ENCODE measurements at places on chromosomes 3 and 15.

- DNase-seq, result no peak
Measured at GRCh38 chr15:99481951-99482230, 83.9 kb upstream of the MEF2A start.

- DNase-seq, result no peak
Measured at GRCh38 chr3:77195766-77196545, 156.1 kb downstream of the ROBO2 start.

GRCh38 chr3:79032686-79033318 is 735.0 kb downstream of the ROBO1 start:
- peak; percentile 65 for DNase-seq

DNA sequence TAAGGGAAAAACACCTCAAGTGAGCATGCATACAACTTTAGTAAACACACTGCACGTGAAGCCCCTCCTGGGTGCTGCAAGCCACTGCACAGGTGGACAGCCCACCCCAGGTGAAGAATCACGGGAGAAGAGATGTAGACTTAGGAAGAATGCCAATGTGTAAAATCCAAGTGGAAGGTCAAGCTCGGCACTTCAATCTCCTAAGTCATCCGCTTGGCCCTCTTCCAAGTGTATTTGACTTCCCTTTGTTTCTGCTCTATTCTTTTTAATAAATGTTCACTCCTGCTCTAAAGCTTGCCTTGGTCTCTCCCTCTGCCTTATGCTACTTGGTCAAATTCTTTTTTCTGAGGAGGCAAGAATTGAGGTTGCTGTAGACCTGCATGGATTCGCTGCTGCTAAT is 316.6 kb downstream of the EDEM1 start:
- no peak for DNase-seq

DNA sequence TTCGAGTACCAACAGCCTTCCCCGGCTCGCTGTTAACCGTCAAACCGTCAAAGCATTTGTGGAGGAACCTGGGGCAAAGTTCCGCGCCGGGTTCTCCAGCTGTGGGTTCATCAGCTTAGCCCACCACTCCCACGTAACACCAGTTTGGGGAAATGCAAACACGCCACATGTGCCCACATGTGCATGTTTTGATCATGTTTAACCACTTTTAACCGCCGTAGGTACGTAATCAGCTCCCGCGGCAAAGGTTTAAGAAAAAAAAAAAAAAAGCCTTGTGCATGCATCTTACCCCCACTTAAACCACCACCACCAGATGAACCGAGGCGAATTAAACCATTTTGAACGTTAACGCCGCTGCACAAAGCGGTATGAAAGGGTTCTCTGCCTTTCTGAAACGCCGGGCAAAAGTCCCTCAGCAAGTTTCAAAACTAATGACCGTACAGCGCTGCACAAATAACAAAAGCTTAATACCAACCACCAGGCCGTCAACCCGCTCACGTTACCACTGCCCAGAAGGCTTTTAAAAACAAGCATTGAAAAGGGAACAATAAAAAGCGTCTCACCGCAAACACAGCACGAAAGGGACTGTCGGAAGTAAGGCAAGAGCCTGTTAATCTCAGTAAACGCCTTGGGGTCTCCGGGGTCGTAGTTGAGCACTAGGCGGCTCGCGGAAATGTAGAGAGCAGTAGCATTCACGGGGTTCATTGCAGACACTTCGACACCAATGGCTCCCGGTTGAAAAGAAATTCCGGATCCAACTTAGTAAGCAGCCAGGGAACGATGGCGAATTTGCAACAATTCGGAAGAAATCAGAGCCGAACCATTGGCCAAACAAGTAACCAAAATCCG is 1.5 kb downstream of the MSL2 start:
- peak; percentile 38 for DNase-seq

- DNase-seq, result no peak
Measured at GRCh38 chr3:75781079-75781745, 4.1 kb downstream of the ZNF717 start.

DNA sequence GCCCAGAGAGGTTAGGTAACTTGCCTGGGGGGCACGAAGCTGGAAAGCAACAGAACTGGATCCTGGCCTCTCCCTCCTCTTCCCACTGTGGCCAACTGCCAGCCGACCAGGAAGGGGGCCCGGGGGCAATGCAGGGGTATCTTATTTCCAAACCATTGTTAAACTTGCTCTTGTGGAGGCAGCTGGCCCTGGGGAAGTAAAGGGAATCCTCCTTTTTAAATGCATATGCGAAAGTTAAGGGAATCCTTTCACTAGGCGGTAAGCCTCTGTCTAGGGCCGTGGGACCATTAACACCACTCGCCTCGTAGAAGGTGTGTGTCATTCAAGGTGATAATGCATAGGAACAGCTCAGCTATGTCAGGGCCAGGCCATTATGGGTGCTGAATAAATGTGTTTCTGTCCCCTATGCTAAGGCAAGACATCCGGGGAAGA is 68.6 kb downstream of the ST6GAL1 start:
- DNase-seq, result peak; percentile 46

DNA sequence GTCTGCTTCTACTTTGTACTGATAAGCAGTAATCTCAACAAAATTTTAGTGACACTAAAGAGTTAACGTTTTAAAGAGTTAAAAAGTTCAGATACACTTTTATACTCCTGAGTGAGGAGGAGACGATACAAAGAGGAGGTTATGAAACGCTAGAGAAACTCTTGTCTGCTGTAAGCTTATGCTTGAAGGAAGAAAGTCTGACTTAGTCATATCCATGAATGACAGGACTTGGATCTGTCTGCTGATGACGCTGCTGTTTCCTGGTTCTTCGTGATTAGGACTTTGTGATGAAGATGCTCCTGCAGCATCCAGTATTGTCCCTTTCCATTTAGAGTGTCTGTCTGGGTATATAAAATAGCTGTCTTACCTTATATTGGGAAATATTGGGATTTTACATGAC is 15.8 kb downstream of the TCF12 start:
- no peak for DNase-seq

DNA sequence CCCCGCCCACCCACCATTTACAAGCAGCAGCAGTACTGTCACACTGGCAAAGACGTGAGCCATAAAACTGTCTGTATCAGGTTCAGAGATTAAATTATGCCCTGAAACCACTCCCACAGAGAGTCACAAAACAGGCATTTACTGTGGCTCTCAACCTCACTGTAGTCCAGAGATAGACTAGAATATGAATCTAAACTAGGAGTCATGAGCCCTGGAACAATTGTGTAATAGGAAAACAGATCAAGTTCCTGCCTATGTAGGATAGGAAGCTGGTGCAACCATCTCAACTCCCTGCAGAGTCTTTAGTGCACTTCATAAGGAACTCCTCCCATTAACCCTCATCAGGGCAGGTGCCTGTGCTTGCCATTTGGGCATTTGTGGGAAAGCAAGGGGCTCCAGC is 61.7 kb downstream of the FAM227B start:
- no peak for DNase-seq

DNA sequence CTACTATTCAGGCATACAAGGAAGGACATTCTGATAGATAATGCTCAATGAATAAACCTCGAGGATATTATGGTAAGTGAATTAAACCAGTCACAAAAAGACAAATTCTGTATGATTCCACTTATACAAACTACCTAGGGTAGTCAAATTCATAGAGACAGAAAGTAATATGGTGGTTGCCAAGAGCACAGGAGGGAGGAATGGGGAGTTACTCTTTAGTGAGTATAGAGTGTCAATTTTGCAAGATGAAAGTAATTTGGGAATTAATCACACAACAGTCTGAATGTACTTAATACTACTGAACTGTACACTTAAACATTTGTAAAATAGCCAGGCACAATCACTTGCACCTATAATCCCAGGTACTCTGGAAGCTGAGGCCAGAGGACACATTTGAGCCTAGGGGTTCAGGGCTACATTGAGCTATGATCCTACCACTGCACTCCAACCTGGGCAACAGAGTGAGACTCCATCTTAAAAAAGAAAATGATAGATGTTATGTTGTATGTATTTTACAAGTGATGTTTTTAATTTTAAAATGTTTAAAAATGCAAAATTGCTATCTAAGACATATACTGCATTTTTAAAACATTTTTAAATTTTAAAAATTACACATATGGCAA is 91.0 kb downstream of the NPAP1 start:
- no peak for DNase-seq

DNA sequence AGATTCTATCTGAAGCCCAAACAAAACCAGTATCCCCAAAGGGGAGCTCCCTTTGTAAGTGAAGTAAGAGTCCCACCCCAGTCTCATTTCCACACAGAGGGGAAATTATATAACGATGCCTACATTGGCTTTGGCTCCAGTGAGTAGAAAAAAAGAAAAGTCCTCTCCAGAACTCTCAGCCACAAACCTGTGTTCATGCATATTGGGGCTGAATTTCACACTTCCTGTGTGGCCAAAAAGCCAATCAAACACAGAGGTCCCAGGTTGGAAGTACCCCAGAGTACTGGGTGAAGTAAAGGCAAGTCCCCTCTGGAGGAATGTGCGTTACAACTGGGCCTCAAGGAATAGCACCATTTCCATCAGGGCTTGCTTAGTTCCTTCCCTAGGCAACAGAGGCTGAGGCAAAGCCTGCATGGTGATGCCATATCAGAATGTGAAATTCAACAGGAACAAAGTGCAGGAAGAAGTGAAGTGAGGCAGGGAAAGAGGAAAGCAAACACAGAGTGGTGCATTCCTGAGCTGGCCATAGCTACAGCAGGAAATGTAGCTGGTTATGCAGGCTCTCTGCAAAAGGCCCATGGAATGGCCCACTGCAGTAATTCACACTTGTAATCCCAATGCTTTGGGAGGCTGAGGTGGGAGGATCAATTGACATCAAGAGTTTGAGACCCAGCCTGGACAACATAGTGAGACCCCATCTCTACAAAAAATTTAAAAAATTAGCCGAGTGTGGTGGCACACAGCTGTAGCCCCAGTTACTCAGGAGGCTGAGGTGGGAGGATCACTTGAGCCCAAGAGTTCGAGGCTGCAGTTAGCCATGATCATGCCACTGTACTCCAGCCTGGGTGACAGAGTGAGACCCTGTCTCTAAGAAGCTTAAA is 16.6 kb upstream of the CX3CR1 start:
- no peak for DNase-seq

- no peak for DNase-seq
Measured at GRCh38 chr3:64832098-64832497, 144.3 kb upstream of the ADAMTS9 start.

DNA sequence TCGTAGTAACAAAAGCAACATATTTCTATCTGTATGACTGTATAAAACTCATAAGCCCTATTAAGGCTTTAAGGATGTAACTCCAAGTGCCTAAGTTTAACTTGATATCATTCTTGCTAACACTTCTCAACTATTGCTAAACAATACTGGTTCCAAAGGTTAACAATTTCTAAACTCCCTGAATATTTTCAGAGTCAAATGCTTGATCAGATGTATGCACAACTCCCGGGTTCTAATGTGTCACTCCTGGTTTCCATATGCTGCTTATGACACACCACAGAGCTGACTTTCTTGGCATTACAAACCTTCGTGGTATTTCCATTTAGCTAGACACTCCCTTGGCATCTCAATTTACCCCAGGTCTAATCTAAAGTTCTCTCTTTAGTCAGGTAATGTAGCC is 26.3 kb downstream of the DZIP1L start:
- no peak for DNase-seq

GRCh38 chr3:113606539-113607218 is 74.3 kb downstream of the SIDT1 start:
- DNase-seq, result no peak

DNA sequence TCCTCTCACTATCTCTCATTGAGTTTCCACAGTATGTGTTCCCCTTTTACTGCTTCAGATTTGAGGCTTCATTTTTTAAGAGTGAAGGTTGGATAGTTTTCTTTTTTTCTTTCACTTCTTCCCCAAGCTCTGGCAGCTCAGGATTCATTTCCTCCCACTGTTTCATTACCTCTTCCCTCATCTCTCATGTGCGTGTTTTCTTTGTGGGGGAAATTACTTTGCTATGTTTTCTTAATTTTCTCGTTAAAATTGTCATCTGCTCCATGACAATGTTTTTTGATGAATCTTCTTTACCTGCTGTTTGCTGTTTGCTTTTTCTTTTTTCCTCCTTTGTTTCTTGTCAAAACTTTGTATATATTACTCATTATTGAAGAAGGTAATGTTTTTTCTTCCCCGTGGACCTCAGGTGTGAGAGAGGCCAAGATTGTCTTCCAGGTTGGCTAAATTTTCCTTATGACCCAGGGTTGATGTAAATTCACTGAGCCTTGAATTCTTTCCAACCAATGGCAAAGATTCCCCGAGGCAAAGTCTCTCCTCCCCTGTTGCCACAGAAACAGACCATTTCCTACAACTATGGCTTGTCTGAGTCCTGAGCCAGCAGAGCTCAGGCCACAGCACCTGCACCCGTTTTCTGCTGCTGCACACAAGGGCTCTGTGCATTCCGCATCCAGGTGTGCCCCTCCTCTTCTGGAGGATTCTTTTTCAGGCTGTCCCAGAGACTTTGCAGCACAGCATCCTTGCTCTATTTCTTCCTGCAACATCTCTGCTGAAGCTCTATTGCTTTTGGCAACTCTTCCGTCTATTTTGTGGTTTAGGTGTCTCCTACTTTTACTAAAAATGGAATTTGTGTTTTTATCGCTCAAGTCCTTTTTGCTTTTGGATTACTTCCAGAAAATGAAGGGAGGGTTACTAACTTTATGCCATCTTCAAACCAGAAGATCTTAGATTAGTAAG is 66.1 kb downstream of the NOX5 start:
- peak; percentile 77 for DNase-seq

DNA sequence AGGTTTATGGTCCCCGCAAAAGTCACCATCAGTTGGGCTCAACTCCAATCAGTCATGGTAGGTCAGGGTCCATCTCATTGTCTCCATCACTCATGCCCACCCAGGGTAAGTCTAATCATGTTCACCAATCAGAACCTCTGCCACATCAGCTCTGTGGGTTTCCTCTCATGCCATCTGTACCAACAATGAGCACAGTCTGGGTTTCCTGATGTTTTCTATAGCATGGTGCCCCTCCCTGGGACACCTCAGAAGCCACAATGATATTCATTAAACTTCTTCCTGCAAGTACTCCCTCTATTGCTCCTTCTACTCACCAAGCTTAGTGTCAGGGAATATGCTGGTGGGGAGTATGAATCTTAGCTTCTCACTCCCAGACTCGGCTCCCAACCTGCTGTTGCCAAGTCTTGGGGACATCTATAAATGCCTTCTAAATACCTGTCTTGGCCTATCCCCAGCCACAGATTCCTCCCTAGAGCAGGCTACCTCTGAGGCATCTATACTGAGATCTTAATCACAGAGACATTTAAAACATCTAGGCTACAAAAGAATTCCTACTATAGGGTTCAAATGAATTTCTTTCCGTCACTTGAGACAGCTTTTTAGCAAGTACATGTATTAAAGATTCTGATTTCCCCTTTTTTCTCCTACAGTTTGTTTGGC is 5.0 kb upstream of the CCR2 start:
- no peak for DNase-seq

- no peak for DNase-seq
Measured at GRCh38 chr3:158127250-158128219, 17.6 kb downstream of the RSRC1 start.

GRCh38 chr3:51362476-51362875 is 22.6 kb upstream of the MANF start:
- no peak for DNase-seq

- DNase-seq, result no peak
Measured at GRCh38 chr15:65926899-65927298, 57.6 kb downstream of the RAB11A start.

GRCh38 chr3:69683082-69683806 is 56.0 kb upstream of the MITF start:
- no peak for DNase-seq

Measured in T47D (cell line).